ENCODE measurements at places on chromosomes 7 and 10.

- DNase-seq = no peak
Measured at GRCh38 chr10:62457196-62457595, 83.0 kb downstream of the ZNF365 start.

DNA sequence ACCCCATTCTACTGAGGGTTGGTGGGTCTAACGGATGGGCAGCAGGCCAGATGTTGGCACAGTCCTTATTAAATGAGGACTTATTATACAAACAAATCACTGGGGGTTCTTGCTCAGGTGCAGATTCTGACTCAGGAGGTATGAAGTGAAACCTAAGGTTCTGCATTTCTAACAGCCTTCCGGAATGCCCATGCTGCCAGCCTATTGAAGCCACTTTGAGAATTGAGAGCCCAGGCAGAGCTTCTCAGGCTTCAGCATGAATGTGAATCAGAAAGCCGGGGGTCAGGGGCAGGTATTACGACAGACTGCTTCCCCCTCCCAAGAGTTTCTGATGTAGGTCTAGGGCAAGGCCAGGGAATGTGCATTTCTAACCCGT, 34.1 kb upstream of the NPFFR1 start:
- DNase-seq = no peak

- no peak for DNase-seq
Measured at GRCh38 chr7:78634093-78634492, 819.4 kb downstream of the MAGI2 start.

DNA sequence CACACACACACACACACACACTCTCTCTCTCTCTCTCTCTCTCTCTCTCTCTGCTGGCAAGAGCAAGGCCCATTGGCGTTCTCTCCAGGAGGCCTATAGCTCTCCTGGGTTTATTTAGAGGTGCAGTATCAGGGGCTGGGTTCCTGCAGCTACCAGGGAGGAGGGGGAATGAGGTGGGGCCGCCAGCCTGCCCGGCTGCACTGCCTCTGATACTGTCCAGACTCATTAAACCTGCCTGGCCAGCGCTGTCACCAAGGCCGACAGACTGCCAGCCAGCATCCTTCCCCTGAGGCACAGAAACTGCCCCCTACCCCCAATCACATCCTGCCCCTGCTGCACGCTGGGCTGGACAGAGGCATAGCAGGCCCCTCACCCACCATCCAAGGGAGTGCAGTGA, 4.3 kb downstream of the PRRT4 start:
- no peak for DNase-seq

DNA sequence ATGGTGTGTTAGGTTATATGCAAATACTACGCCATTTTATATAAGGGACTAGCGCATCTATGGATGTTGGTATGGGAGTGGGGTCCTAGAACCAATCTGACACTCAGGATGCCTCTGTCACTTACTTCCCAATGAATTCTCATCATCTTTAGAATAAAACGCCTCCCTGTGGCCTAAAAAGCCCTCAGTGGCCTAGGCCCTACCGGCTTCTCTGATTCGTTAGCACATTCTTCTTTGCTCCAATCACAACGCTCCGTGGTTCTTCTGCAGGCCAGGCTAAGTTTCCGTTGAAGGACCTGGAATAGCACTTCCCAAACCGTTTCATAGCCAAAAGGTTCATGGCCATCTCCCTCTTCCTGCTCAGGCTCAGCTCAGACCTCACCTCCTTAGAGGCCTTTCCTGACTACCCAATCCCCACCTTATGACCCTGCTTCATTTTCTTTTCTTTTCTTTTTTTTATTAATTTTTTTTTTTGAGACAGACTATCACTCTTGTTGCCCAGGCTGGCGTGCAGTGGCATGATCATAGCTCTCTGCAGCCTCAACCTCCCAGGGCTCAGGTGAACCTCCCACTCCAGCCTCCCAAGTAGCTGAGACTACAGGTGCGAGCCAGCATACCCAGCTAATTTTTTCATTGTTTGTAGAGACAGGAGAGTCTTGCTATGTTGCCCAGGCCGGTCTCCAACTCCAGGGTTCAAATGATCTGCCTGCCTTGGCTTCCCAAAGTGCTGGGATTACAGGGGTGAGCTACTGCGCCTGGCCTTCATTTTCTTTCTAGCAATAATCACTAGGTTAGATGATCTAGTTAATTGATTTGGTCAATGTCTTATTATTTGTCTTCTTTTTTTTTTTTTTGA, 24.5 kb upstream of the YWHAG start:
- no peak for DNase-seq

- DNase-seq = peak; percentile 73
Measured at GRCh38 chr10:124741281-124741921, 2.8 kb downstream of the FAM53B start.

- DNase-seq = no peak
Measured at GRCh38 chr10:113303544-113304146, 249.2 kb upstream of the HABP2 start.

- DNase-seq = no peak
Measured at GRCh38 chr10:75883081-75884072, 452.0 kb downstream of the LRMDA start.

DNA sequence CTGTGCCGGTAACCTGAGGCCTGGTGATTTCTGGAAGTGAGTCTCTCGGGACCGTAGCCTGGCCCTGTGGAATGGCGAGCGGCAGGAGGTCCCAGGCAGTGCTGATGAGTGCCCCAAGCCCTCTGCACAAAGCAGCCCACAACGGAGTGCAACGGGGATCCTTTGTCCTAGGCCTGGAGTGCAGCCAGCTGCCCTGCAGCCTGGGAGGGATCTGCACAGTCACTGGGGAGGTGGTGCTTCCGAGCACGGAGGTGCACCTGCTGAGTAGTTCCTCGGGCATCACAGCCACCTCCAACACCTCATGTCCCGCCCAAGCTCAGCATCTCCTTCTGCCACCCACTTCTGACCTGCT, 162.8 kb upstream of the ZMIZ1 start:
- DNase-seq = no peak

DNA sequence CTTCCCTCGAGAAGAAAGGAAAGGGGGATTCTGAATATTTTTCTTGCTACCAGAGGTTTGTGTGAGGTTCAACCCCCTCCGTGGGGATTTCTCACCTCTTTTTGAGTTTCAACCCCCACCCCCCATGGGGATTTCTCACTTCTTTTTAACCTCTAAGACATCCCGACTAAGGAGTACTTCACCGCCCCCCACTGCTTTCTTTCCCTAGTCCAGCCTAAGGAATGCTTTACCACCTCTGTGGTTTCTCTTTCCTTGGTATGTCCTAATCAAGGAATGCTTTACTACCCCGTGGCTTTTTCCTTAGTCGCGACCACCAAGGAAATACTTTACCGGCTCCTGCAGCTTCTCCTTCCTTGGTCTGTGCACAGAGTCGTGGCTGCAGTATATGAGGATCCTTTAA, 149.4 kb downstream of the LYZL1 start:
- DNase-seq = no peak

DNA sequence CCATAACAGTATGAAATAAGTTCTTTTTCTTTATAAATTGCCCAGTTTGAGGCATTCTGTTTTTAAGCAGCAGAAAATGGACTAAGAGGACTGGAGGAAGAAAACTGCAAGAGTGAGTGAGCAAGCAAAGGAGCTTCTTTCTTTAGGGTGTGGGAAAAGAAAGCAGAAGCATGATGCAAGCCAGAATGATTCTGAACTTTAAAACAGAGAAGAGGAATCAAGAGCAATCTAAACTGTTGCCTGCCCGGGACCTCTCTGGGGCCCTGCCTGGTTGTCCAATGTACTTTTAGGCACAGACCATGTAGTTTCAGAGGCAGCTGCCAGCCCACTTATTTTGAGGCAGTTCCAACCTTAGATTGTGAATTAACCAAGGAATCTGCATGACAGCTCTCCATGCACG, 186.3 kb downstream of the PLPP4 start:
- no peak for DNase-seq

- DNase-seq = no peak
Measured at GRCh38 chr7:159125104-159125954, 19.3 kb downstream of the VIPR2 start.

GRCh38 chr10:60778971-60779796, 906 bp downstream of the CDK1 start:
- no peak for DNase-seq

GRCh38 chr7:126774077-126774476, 478.7 kb downstream of the GRM8 start:
- no peak for DNase-seq

GRCh38 chr10:121112136-121112535, 261.0 kb downstream of the WDR11 start:
- DNase-seq = no peak

GRCh38 chr7:159104188-159104920, 40.3 kb downstream of the VIPR2 start:
- DNase-seq = no peak

DNA sequence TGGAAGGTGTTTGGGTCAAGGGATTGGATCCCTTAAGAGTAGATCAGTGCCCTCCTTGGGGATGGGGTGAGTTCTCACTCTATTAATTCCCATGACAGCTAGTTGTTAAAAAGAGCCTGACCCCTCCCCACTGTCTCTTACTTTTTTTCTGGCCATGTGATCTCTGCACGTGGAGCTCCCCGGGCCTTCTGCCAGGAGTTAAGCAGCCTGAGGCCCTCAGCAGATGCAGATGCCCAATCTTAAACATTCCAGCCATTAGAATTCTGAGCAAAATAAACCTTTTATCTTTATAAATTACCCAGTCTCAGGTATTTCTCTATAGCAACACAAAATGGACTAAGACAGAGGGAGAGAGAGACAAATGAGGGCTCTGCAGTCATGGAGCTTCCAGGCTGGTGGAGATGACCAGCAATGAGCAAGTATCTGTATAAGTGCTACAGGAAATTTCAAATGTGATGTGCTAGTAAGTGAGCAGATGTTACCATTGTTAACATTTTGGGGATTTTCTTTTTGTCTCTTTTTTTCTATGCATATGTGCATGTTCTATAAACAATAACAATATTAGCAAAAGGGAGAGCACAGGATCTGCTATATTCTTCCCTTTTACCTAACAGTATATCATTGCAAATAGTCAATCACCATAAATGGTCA, 26.7 kb downstream of the PLPP4 start:
- DNase-seq = no peak

- DNase-seq = no peak
Measured at GRCh38 chr7:18667466-18667865, 171.9 kb downstream of the HDAC9 start.

DNA sequence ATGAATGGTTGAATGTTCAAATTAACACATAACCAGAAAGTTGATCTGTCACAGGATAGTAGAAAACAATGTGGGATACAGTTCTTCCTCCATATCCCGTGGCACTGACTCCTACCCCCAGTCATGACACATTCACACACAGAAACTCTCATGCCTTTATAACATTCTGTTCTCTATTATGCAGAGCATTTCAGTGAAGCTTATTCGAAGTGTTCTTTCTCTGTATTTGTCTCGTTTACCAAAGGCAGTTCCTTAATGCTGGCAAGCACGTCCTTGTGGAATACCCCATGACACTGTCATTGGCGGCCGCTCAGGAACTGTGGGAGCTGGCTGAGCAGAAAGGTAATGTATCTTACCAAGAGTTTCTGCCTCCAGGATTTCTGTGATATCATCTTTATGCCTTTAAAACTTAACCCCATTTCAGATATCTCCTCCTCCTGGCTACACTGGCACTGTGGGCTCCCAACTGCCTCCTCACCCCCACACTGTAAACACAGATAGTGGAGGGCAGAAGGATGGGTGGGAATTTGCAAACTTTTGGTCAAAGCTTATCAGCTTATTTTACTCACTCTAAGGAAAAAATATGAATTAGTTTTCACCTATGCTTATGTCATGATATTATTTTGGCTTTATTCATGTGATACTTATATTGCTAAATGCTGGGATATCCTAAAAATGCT, 34.1 kb downstream of the BLVRA start:
- DNase-seq = no peak

DNA sequence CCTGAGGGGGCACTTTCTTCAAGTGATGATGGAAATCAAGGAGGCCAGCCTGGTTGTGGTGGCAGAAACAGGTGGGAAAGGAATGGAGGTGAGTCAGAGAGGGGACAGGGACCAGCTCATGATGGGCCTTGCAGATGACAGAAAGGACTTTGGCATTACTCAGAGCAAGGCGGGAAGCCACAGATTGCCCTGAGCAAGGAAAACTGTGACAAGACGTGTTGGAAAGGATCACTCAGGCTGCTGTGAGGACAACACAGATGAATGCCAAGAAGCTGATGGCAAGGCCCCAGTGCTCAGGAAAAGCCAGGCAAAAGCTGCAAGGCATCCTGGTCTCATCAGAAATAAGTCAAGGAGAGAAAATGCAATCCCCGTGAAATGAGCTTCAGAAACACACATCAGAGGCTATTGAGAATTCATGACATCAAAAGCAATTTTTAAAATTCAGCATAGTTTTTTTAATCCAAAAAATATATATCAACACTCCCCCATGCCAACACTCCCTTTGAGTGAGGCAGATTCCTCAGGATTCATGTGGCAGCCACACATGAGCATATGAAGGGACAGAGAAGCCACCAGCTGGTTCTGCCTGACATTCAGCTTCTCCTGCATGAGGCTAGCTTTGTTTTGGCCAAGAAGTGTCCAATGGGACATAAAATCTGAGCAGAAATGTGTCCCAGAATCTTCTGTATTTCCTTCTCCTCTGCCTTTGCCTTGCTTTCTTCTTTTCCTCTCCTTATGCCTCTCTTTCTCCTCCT, 244.5 kb upstream of the MYO3A start:
- no peak for DNase-seq

DNA sequence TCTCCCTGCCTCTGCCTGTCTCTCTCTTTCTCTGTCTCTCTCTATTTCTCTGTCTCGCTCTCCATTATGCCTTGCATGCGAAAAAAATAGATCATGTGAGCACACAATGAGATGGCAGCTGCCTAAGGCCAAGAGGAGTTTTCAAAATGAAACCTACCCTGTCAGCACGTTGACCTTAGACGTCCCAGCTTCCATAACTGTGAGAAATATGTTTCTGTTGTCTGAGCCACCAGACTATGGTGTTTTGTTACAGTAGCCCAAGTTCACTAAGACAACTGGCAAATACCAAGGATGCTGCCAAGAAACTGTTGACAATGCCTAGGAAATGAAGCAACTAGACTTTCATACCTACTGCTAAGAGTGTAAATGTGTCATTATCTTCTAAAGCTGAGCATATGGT, 70.6 kb upstream of the PLXDC2 start:
- DNase-seq = no peak

- DNase-seq = no peak
Measured at GRCh38 chr7:53422291-53422690, 386.9 kb downstream of the POM121L12 start.

GRCh38 chr7:54711900-54712595, 47.0 kb downstream of the SEC61G start:
- DNase-seq = no peak

- no peak for DNase-seq
Measured at GRCh38 chr7:35725280-35725680, 30.3 kb upstream of the HERPUD2 start.

- peak; percentile 18 for DNase-seq
Measured at GRCh38 chr7:156473476-156474240, 166.9 kb upstream of the RNF32 start.

- DNase-seq = no peak
Measured at GRCh38 chr7:28957064-28957750, 923 bp downstream of the TRIL start.

GRCh38 chr10:24193330-24193729, 15.6 kb upstream of the KIAA1217 start:
- no peak for DNase-seq

- no peak for DNase-seq
Measured at GRCh38 chr7:4745971-4746919, 29.2 kb upstream of the AP5Z1 start.

Measured in stimulated activated CD4-positive, alpha-beta T cell treated with anti-CD3 and anti-CD28 coated beads, Interleukin-12 subunit alpha, Interleukin-12 subunit beta, amount 100 ng/mL, for 4 hours (primary cell).